ENCODE measurements at places on chromosomes 11 and 22.
A peak's percentile ranks its signal among the peaks of the same experiment; 100 is the strongest.

GRCh38 chr11:116993599-116993998 lies 104.6 kb downstream of the SIK3 start:
- DNase-seq: no peak

- no peak for DNase-seq
Measured at GRCh38 chr11:57601297-57601696, 3.8 kb downstream of the SERPING1 start.

- DNase-seq: no peak
Measured at GRCh38 chr11:122331079-122331478, 215.1 kb upstream of the BLID start.

- DNase-seq: no peak
Measured at GRCh38 chr11:44741976-44742375, 15.2 kb downstream of the TSPAN18 start.

DNA sequence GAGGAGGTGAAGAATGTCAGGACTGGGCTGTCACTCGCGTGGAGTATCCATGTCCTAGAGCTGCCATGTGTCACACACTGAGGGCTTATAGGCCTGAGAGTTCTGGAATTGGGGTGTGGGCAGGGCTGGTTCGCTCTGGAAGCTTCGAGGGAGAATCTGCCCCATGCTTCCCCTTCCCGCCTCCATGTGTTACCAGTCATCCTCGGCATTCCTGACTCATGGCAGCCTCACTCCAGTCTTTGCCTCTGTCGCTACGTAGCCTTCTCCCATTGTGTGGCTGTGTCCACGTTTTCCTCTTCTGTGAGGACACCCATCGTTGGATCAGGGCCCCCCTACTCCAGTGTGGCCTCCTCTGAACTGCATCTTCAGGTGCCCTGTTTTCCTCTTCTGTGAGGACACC lies 301.2 kb downstream of the TBC1D22A start:
- DNase-seq: no peak

GRCh38 chr22:37806409-37807333 lies 1.1 kb upstream of the GCAT start:
- peak; percentile 42 for DNase-seq

- DNase-seq: no peak
Measured at GRCh38 chr22:31211482-31211861, 626 bp upstream of the LIMK2 start.

- DNase-seq: no peak
Measured at GRCh38 chr11:131993246-131993645, 622.8 kb downstream of the NTM start.

DNA sequence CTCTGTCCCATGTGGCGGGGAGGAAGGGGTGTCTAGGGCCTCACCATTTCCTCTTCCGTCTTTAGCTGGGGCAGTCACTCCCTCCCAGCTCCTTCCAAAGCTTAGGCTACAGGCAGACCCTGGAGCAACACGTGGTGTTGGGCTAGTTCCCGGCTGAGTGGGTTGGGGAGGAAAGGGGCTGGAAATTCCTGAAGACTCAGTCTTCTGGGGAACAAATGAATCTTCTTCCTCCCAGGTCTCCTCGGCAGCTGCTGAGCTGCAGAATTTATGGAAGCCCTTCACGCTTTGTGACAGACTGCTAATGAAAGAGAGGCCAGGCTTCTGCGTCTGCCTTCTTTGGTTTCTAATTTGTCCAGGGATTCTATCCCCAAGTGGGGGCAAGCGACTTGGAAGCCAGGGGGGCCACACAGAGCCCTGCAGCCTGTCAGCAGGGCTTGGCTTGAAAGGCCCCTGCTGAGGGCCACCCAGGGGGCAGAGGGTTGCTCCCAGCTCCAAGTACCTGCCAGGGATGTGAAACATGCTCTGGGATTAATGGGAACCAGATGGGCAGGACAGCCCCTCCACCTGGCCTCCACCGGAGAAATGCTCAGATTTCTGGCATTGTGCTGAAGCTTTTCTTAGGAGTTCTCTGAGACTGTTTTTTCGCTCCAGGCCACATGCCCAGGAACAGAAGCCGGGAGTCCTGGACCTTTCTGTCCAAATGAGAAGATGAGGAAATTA lies 123.1 kb downstream of the PKNOX2 start:
- DNase-seq: no peak

DNA sequence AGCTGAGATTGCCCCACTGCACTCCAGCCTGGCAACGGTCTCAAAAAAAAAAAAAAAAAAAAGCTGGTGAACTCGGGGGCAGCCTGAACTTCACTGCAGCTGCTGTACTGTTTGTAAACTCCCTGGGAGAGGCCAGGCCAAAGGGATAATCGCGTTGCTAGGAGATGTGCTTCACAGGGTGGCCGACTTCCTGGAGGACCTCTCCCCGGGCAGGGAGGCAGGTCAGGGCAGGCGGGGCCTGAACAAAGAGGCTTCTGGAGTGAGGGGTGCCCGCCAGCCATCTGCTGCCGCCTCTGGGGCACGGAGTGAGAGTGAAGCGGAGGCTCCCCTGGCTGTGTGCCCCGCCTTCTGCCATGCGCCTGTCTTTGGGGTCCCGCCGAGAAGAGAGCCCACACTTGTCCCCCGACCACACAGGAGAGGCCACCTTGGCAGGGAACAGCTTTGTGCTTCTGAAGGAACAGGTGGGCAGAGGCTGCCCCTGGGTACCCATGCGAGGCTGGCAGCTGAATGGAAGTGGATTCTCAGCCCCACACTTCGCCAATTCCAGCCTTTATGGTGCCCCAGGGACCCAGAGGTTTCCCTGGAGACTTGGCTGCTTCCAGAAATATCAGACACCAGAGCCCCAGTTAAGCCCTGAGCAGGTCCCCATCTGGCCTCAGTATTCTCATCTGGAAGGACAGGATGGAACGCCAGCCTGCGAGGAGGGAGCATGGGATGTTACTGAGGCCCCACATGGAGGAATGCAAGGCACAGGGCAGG lies 29.6 kb downstream of the TMEM184B start:
- DNase-seq: peak; percentile 86

GRCh38 chr22:27494785-27495184 lies 306.8 kb downstream of the MN1 start:
- DNase-seq: no peak

DNA sequence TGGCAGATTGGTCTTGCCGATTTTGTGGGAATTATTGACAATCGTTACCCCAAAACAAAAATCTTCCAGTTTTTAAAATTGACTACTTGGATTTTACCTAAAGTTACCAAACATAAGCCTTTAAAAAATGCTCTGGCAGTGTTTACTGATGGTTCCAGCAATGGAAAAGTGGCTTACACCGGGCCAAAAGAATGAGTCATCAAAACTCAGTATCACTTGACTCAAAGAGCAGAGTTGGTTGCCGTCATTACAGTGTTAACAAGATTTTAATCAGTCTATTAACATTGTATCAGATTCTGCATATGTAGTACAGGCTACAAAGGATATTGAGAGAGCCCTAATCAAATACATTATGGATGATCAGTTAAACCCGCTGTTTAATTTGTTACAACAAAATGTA lies 37.2 kb downstream of the IGLL1 start:
- no peak for DNase-seq

DNA sequence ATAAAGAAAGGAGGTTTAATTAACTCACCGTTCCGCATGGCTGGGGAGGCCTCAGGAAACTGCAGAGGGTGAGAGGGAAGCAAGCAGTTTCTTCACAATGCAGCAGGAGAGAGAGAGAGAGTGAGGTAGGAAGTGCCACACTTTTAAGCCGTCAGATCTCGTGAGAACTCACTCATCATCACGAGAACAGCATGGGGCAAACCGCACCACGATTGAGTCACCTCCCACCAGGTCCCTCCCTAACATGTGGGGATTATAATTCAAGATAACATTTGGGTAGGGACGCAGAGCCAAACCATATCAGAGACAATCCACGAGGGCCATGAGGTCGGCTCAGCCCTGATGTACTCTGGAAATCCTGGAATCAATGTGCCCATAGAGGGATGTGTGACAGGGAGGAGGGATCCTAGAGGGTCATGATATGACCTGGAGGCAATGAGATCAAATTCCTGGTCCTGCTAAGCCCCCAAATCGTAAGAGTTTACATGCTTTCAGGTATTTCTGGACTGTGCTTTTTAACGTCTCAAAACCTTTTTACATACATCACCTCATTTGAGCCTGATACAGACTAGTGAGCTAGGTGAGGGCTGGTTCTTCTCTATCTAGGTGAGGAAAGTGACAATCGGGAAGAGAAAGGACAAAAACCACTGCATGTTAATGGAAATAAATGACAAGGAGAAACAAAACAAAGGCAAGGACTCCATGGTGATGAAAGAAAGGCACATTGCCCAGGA lies 19.5 kb upstream of the RASSF10 start:
- no peak for DNase-seq

- no peak for DNase-seq
Measured at GRCh38 chr11:33691066-33691864, 9.4 kb downstream of the C11orf91 start.

GRCh38 chr22:21741059-21741458 lies 5.5 kb upstream of the YPEL1 start:
- no peak for DNase-seq

DNA sequence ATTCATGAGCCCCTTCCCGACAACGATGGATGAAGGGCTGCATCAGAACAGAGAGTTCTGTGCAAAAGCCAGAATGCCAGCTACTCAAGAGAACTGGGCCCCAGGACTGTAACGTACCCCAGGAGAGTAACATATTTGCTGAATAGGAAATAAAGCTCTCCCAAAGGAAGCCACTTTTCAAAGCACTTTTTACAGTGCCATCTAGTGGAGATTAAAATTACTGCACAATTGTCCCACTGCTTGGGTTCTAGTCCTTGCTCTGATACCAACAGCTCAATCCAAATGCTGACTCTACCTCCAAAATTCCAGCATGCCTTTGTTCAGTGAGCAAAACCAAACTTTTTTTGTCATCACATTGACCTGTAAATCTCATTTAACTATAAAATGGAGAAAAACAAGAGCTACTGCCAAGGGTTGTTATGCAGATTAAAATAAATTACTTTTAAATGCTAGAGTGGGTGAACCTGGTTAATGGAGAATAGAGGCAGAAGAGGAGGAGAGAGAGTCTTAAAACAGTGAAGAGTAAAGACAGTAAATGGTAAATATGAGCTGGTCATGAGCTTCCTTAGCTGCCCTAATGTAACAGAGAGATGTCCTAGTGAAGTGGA lies 87.6 kb upstream of the FSHB start:
- DNase-seq: peak; percentile 11

GRCh38 chr11:89489930-89490329 lies 1.2 kb downstream of the NOX4 start:
- DNase-seq: no peak

GRCh38 chr11:69956669-69957190 lies 121.4 kb upstream of the ANO1 start:
- DNase-seq: no peak

- DNase-seq: no peak
Measured at GRCh38 chr11:31326470-31327148, 42.9 kb downstream of the DCDC1 start.

DNA sequence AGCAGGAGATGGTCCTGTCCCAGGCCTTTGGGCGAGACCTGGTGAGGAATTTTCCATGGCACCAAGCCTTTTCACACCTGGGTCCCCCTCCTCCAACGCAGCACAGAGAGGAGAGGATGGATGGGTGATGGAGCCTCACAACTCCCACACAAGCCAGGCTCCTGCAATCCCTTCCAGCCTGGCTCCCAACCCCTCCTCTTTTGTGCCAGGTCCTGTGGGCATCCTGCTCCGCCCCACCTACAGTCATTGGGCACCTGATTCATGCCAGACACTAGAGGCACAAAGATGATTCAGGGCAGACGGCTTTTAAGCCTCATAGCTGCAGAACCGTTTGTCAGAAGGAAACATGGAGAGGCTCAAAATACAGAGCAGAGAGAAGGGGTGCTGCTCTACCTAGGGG lies 16.1 kb upstream of the MYRF start:
- no peak for DNase-seq

DNA sequence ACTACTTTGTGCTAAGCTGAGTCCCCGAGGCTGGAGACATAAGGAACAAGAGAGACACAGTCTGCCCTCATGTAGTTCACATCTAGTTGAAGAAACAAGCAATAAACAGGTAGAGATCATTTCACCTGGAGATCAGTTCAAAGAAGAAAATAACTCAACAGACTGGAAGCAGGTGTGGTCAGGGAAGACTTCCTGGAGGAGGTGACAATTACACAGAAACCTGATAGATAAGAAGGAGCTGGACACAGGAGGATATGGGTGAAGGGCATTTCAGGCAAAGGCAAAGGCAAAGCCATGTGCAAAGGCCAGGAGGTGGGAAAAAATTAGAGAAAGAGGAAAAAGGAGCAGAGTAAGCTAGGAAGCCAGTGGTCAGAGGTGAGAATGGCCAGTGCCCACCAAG lies 115.6 kb downstream of the MN1 start:
- no peak for DNase-seq

DNA sequence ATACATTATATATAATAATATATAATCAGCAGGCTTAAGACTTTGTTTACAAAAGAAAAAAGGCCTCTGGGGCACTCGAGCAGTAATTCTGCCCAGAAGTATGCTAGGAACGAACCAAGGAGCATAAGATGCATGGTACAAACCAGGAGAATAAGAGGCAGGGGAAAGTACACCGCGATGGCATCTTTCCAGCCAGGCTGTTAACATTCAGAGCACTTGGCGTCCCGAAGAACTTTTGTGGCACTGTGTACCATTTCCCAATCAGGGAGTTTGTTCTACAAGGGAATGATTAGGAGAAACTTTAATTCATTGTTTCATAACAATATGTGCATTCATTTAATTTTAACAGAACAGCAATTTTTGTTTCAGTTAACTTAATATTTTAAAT lies 125.1 kb downstream of the WT1 start:
- DNase-seq: no peak

DNA sequence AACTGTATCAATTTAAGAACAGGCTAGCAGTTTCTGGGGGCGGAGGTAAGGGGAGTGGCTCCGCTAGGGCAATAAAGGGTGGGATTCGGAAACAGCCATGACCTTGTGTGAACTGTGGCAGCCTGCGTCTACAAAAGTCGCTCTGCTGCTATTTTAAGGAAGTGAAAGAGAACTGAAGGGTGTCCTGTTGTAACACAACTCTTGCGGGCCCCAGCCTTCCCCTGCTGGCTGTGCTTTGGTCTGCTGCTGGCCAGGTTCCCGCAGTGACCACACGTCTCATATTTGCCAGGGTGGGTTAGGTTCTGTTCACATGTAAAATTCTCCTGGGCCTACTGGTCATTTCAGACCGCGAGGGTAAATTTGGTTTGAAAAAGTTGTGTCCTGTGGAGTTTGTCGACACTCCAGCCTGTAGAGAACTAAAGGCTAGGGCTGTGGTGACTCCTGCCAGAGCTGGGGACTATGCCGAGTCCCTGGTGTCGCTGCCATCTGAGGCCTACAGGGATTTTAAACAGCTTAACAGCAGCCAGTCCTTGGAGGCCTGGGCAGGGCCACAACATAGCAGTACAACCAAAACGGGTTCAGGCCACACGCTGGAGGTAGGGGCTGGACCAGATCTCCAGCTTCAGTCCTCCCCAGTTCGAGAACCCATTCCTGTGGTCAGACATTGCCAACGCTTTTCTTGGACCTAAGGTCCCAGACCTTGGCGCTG lies 1.1 kb upstream of the PPFIBP2 start:
- peak; percentile 37 for DNase-seq

- DNase-seq: no peak
Measured at GRCh38 chr11:72534371-72535193, 100.3 kb upstream of the CLPB start.

- no peak for DNase-seq
Measured at GRCh38 chr11:80532633-80533232, 1091.9 kb upstream of the TENM4 start.

GRCh38 chr11:45017329-45017728 lies 66.6 kb upstream of the TP53I11 start:
- no peak for DNase-seq

All from HuH-7 (cell line).